Daoy (cell line): ENCODE measurements at places on chromosomes 7 and 10.
A peak's percentile ranks its signal among the peaks of the same experiment; 100 is the strongest.

DNA sequence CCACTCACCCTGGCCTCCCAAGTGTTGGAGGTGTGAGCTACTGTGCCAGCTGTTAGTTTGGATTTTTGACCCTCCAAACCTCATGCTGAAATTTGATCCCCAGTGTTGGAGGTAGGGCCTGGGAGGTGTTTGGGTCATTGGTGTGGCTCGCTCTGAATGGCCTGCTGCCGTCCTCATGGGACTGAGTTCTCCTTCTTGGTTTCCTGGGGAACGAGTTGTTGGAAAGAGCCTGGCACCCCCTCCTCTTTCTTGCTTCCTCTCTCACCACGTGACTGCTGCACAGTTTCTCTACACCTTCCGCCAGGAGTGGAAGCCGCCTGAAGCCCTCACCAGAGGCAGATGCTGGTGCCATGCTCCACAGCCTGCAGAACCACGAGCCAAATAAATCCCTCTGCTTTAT lies 253.5 kb downstream of the PHTF2 start:
- DNase-seq, result no peak

- no peak for DNase-seq
Observed at GRCh38 chr10:25989951-25990350, 55.9 kb downstream of the MYO3A start.

- no peak for DNase-seq
Observed at GRCh38 chr10:80532571-80532970, 5.1 kb upstream of the SH2D4B start.

GRCh38 chr7:55493408-55493807 lies 78.9 kb downstream of the VOPP1 start:
- DNase-seq, result no peak

GRCh38 chr10:49050906-49051305 lies 64.4 kb downstream of the VSTM4 start:
- DNase-seq, result no peak

DNA sequence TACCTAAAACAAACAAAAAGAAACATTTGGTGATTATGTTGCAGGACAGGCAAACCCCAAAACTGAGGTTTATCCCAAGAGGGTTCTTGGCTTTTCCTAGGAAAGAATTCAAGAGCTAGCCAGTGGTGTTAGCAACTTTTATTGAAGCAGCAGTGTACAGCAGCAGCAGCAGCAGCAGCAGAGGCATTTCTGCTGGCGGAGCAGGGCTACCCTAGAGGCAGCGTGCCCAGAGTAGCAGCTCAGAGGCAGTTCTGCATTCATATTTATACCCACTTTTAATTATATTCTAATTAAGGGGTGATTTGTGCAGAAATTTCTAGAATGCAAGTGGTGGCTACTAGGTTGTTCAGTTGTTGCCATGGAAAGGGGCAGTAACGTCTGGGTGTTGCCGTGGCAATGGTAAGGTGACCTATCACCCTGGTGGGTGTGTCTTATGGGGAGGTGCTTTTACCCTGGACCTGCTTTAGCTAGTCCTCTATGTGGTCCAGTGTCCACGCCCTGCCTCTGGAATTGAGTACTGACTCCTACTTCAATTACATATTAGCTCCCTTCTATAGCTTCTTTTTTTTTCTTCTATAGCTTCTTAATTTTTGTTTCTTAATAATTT lies 53.9 kb downstream of the VCL start:
- no peak for DNase-seq

- DNase-seq, result no peak
Observed at GRCh38 chr10:28481968-28482367, 51.0 kb upstream of the WAC start.

DNA sequence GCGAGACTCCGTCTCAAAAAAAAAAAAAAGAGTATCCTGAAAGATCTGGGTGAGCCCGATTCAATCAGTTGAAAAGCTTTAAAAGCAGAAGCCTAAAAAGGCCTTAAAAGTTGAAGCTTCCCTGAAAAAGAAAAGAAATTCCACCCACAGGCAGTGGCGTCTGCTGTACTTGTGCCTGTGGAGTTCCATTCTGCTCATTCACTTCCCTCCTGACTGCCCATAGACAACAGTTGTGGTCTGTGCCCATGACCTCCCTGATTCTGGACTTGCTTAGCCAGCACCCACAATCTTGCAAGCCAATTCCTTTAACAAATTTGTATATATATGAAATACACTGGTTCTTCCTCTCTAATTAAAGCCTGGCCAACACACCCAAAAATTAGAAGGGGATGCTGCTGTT lies 141.7 kb downstream of the DLG5 start:
- no peak for DNase-seq

- DNase-seq, result no peak
Observed at GRCh38 chr7:17916786-17917185, 23.5 kb downstream of the SNX13 start.

DNA sequence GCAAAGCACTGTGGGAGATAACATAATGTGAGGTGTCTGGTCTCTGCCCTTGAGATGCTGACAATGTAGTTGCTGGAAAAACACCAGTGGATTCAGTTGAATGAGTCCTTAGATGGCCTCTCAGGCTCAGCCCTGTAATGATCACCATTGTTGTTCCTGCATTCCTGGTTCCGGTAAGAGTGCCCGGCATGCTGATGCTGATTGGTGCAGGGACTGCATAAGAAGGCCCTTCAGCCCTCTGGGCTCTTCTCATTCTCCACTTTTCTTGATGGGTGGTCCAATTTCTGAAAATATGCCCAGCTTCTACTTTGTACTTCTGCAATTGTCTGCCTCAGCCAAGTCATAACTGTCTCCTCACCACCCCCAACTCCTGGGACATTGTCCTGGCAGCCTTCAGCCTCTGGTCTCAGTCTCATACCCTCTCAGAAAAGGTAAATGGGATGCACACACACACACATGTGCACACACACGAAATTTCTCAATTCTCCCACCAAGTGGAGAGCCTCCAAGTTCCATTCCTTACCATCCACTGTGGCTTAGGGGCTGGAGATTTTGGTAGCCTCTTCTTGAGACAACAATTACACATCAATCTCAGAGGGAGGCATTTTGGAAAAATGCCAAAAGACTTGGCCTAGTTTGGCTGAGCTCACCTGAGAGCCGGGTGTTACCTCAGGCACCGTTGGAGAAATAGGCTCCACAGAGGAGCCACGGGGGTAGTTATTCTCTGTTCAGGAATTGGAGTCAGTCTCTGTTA lies 314.9 kb downstream of the RPS24 start:
- DNase-seq, result no peak

DNA sequence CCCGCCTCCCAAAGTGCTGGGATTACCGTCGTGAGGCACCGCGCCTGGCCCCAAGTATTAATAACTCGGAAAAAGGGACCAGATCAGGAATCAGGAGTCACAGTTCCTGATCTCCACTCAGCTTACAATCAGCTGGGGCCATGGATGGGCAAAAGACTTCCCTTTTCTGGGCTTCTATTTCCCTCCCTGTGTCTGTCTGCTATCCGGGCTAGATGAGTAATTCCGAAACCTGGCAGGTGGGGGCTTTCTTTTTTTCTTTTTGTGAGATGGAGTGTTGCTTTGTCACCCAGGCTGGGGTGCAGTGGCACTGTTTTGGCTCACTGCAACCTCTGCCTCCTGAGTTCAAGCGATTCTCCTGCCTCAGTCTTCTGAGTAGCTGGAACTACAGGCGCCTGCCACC lies 11.6 kb downstream of the RPS24 start:
- no peak for DNase-seq

- DNase-seq, result no peak
Observed at GRCh38 chr7:141557360-141557759, 6.2 kb downstream of the AGK start.

DNA sequence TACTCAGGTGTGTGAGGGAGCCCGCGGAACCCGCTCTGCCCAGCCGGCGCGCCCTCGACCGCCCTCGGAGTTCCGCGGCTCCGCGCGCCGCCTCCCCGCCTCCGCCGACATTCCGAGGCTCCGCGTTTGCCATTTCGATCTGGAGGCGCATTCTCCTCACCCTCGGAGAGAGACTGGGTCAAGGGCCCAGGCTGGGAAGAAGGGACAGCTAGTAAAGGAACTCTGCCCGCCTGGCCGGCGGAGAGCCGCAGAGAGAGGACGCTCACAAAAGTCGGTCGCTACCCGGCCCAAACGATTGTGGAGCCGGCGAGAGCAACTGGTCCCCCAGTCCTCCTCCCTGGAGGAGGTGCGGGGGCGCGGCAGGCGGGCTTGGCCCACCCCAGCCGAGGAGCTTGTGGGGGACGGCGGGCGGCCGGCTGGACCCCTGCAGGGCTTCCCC lies 74.5 kb upstream of the LEP start:
- DNase-seq, result peak; percentile 45

DNA sequence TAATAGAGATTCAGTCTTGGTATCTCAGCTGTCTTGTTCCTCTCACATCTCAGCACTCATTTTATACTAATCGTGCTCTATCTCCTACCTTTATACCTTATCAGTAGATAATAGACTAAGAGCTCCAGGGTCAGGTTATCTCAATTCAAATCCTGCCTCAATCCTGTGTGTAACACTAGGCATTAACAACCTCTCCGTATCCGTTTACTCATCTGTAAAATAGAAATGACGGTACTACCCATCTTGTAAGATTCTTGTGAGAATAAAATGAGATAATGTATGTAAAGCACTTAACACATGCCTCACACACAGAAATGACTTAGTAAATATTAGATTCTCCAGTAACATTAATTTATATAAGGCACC lies 622 bp upstream of the P4HA1 start:
- no peak for DNase-seq

DNA sequence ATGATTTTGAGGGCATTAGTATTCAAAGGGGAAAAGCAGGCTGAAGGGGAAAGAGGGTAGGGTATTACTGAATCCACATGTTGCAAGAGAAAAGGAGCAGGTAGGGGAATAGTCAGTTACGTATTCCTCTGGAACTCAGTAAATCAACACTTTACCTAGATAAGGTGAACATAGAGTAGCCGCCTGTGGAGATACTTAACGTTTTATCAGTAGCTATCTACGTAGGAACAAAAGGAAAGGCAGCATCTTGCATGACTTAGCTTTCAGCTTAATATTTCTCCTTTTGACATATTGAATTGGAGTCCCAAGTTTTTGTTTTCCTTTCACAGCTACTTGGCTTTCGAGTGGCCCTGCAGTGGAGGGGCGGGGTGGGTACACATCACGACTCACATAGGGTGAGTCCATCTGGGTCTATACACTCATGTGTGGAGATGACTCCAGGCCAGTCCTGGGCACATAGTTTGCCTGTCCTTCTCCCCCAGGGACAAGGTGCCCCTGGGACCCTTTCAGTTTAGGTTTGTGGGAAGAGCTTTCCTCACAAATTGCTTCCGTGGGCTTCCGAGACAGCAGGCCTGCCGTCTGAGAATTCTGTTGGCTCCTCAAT lies 48.1 kb downstream of the CCNY start:
- peak; percentile 9 for DNase-seq

DNA sequence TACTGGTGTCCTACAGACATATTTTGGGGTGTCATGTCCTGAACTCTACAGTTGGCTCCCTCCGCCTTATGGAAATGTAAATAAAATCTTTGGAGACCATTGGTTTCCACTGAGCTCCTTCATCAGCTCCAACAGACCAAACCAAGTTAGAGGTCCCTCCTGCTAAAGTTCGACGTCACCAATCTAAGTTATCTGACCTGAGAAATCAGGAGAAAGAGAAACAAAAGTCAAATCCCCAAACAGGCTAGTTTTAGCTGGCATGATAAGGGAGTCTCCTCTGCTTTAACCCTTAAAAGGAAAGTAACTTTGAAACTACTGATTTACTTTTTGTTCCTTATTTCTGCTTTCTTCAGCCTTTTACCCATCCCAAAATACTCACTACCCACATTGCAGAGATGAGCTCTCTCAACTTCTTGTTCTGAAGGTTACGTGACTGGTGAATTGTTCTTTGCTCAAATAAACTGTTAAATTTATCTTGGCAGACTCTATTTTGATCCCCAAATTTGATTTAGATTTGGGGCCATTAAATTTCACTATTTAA lies 39.9 kb downstream of the AVL9 start:
- DNase-seq, result no peak
